ENCODE measurements at places on chromosomes 12 and 14. TPM values are rescaled to one million over a fixed set of nuclear protein-coding genes. Genes with fewer than 3 reads are reported as not detected.

Gene MGP
- total RNA-seq, result not detected

Gene C12orf43
- total RNA-seq, result 40.3 TPM

Gene KCNH3
- total RNA-seq, result 2.5 TPM

Gene MDM2
- 246 TPM for total RNA-seq

Gene COX8C
- total RNA-seq, result not detected

Gene PTGDR
- 1.4 TPM for total RNA-seq

Measured in CD8-positive, alpha-beta memory T cell (primary cell).